ENCODE measurements at places on chromosomes 7 and 10. TPM values are rescaled to one million over a fixed set of nuclear protein-coding genes. Genes with fewer than 3 reads are reported as not detected.

DNA sequence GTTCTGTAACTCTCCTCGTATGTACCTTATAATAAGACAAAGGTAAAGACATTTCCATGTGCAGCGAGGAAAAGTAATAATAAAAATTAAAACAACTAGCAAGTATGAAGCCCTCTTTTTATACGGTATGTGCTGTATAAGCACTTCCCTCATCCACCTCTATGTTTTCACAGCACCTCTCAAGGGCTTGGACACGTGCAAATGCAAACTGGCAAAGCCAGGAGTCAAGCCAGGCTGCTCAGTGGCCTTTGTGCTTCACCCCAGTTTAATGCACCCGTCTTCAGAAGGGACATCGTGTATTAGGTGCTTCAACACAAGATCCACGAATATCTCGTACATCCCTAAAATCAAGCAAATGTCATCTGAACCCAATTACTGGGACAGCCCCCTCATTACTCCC lies 1.3 kb upstream of the DGKI start:
- no peak for DNase-seq

The PCDH15 gene
- total RNA-seq, result not detected

DNA sequence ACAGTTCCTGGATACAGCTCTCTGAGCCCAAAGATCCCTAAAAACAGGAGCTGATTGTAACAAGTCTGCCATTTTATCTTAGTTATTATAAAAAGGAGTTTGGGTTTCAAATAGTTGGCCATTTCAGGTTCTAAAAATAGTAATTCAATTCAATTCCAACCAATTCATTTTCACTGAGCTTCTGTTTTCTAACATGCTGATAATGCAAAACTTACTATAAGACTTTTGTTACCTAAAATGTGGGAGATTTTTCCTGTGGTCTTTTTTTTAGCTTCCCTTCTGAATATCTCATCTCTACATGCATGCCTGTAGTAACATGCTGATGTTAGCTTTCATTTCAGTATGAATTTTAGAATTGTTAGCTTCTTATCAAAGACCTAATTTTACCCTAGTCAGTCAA lies 13.4 kb downstream of the NRBF2 start:
- DNase-seq, result no peak

- no peak for DNase-seq
These were observed 199.2 kb downstream of the HECW1 start for GRCh38 chr7:43311694-43312093.

The TRPV6 gene
- total RNA-seq, result not detected

DNA sequence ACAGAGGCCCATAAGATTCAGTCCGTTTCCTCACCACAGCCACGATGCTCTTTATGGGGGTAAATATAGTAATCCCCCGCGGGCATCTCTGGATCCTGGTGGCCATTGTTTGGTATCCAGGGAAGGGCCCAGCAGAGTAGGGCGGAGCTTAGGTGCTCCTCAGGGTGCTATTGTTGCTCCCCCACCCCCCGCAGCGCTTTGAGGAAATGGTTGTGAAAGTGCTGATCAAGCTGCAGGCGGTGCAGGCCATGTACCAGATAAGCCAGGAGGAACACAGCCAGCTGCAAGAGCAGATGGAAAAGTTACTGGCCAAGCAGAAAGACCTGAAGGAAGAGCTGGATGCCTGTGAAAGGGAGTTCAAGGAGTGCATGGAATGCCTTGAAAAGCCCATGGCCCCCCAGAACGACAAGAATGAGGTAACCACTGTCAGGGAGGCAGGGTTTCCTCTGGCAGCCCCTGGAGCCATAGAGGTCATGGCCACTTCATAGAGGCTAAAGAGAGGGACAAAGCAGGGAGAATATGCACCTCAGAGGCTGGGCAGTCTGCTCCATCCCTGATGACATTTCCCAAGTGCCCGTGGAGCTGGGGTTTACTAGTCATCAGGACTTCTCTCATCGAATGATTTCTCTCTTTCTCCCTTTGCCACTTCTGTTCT lies 17.6 kb upstream of the FLNC start:
- no peak for DNase-seq

GRCh38 chr10:102202386-102202785 lies 23.7 kb upstream of the ELOVL3 start:
- no peak for DNase-seq

The CCZ1 gene
- total RNA-seq, result 66.7 TPM

GRCh38 chr10:79260811-79261740 lies 86.2 kb upstream of the PPIF start:
- peak; percentile 58 for DNase-seq

- DNase-seq, result peak; percentile 64
These were observed 247.4 kb downstream of the ELMO1 start for GRCh38 chr7:37201003-37201875.

DNA sequence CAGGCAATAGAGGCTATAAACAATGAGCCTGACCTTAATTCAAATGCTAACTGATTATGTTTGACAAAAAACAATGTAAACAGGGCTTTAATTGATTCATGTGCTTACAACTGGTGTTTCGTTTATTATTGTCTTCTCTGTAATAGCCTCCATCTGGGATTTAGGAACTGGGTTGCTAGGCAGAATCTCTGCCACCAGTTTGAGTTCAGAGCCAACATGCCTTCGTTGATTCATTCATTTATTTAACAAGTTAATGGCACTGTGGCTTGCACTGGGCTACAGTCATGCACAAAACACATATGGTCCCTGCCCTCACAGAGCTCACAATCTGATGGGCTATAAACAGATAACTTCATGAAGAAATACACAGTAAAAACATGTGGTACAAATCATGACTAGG lies 19.6 kb upstream of the CDHR3 start:
- DNase-seq, result no peak

The GBX1 gene
- total RNA-seq, result not detected

The NUTM2B gene
- total RNA-seq, result 0.27 TPM

The CCDC146 gene
- 1.2 TPM for total RNA-seq

GRCh38 chr7:123805287-123805686 lies 39.7 kb upstream of the HYAL4 start:
- no peak for DNase-seq

The HOXA2 gene
- not detected for total RNA-seq

The EPO gene
- total RNA-seq, result 10.3 TPM

DNA sequence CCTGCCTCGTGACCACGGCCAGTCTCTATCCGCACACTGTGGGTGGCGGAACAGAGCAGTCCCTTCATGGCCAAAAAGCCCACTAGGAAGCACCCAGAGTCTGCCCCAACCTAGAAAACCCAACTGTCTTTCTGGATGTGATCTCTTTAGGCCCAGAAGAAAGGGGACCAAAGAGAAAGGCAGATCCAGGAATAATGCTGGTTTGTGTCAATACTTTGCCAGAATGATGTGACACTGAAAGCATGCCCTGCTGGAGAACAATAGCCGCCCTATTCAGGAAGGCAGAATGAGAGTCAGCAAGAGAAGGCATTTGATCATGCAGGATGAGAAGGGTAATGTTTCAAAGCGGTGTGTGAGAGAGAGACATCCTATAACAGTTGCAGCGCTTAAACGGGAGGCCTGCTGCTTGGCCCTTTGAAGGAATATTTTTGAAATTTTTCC lies 274.7 kb downstream of the USP6NL start:
- peak; percentile 28 for DNase-seq

The CYP26C1 gene
- 0.02 TPM for total RNA-seq

The LRRD1 gene
- total RNA-seq, result not detected

DNA sequence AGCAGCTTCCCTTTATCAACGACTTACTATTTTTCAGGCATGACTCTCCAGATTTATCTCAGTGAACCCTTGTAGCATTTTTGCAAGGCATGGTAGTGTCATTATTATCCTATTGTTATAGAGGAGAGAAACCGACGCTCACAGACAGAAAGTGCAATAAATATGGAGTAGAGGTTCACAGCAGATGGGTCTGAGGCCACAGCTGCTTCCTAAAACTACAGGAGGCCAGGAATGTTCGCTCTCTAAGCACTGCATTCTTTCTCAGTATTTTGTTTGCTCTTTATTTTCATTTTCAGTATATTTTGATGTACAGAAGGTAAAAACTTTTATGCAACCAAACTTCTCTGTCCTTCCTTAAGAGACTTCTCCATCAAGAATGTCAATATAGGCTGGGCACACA lies 4.5 kb upstream of the AEBP1 start:
- no peak for DNase-seq

The GPR26 gene
- not detected for total RNA-seq

The CFAP58 gene
- not detected for total RNA-seq

DNA sequence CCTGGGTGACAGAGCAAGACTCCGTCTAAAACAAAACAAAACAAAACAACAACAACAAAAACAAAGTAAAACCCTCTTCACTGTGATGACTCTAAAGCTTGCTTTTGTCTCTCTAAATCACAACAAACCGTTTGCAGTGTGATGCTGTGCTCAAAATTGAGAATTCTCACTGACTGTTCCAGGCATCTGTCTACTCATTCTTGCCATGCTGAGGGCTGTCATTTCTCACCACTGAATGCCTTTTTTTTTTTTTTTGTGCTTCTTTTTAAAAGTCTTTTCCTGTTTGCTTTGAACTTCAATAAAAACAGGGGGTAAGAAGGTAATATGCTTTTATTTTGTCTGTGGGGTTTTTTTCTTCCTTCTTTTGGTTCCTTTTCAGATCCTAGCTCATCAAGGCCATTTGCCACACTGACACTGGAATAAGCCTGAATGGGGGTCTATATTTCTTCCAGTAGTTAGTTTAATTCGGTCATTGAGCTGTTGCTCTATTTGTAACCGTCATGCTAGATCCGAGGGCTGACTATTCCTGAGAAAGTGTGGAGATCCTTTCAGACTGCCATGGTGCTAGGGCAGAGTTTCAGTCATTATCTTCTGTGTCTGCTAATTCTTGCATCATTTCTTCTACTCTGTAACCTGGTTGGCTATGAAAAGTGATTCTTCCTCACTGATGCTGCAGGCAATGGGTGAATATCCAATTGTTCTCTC lies 10.6 kb downstream of the FAS start:
- no peak for DNase-seq

The MAP3K8 gene
- 19.3 TPM for total RNA-seq

The ADAM8 gene
- 0.93 TPM for total RNA-seq

DNA sequence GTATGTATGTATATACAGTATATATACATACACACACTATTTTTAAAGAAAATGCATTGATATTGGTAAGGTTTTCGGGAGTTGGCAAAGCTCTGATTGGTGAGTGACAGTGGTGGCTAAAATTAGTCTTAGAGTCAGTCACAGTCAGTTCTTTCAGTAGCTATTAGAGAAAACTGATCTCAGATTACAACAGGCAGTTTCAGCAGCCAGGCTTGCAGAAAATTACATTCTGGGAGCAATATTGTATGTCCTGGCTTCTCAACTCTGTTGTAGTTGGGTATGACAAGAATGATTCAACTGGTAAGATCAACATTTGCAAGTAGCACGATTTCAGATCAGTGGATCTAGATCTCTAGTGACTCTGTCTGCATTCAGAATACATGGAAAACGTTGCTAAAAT lies 897.9 kb upstream of the AUTS2 start:
- no peak for DNase-seq

The RNF133 gene
- total RNA-seq, result 1.00 TPM

The PPP2R2D gene
- total RNA-seq, result 34.4 TPM

The MNX1 gene
- total RNA-seq, result 3.6 TPM

The TBC1D12 gene
- 7.2 TPM for total RNA-seq

The INSYN2A gene
- total RNA-seq, result not detected

The CPA5 gene
- not detected for total RNA-seq

DNA sequence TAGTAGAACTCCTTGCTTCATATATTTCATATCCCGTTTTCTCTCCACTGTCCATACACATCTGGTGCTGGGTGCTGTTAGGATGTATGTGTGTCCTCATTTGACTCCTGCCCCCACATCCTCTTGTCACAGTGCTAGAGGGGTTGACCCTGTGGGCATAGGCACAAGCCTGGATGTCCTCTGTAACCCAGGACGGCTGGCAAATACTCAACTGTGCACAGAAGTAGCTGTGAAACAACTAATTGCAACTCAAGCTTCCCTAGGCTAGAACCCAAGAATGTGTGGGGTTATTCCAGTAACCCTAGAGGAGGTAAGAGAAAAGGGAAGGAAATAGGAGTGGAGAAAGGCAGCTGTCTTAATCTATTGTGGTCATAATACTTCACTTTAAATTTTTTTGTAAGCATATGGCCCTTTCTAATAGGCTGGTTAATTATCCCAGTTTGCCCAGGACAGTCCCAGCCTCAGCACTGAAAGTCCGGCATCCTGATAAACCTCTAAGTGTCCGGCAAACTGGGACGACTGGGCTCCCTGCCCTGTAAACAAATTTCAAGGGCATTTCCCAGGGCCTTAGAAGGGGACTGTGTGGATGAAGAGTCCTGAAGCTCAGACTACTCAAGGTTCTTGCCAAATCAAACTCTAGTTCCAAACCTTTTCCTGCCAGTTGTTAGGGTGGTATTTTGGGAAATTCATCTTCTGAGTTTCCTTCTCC lies 283.2 kb upstream of the CELF2 start:
- DNase-seq, result no peak

The EGFR gene
- 7.0 TPM for total RNA-seq

The BAIAP2L1 gene
- 13.0 TPM for total RNA-seq

DNA sequence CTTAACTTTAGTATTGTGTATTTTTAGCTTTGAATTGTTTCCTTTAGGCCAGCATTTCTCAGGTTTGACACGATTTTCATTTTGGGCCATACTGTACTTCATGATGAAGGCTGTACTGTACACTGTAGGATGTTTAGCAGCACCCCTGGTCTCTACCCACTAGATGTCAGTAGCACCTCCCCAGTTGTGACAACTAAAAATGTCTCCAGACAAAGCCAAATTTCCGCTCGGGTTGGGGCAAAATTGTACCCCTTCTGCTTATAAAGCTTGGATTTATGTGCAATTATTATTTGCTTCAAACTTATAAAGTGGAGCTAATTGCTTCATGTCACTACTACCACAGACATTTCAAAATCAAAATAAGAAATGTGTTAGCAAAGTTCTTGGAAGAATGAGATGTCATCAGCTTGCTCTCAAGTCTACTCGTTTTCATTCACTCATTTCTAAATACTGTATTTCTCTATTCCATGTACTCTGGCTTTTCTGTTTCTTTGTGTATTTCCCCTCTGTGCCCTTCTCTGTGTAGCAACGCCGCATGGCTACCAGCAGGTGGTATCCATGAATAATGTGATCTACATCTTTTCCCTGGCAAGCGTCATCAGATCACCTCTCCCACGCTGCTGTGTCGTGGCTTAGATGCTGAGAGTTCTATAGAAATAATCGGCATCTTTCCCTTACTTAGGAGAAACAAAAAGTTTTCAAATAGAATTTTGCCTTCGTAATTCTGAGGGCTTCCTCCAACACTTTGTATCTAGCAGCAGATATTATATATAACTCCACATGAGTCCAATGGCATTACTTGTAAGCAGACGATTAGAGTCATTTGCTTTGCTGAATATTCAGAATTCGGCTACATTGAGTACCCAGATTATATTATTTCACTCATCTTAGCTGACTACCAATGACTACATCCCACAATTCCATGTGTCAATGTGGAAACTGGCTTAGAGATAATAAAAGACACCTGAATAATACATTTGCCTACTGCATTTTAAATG lies 47.8 kb upstream of the CALCR start:
- peak; percentile 20 for DNase-seq

GRCh38 chr7:140342727-140343514 lies 55.4 kb downstream of the SLC37A3 start:
- peak; percentile 29 for DNase-seq

DNA sequence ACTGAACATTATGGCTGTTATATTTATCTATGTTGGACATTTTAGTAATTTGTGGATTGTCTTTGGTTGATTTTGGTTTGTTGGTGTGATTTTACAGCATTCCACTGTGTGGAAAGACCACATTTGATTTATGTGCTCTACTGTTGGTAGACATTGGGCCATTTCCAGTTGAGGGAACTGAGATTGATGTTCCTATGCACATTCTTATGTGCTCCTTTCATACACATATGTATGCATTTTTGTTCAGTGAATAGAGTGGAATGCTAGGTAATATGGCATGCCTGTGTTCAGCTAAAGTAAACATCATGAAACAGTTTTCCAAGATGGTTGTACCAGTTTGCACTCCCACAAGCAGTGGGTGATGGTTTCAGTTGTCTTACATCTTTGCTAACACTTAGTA lies 15.1 kb downstream of the CACNB2 start:
- no peak for DNase-seq
